Renal cortical epithelial cell (primary cell): ENCODE measurements at places on chromosomes 12 and 14. TPM values are rescaled to one million over a fixed set of nuclear protein-coding genes. Genes with fewer than 3 reads are reported as not detected.

GRCh38 chr14:60893911-60894310 is 87.0 kb downstream of the TRMT5 start:
- no peak for DNase-seq

- no peak for DNase-seq
Measured at GRCh38 chr12:54388237-54389133, 4.0 kb upstream of the ZNF385A start.

- no peak for DNase-seq
Measured at GRCh38 chr12:74620921-74621320, 83.3 kb downstream of the ATXN7L3B start.

DNA sequence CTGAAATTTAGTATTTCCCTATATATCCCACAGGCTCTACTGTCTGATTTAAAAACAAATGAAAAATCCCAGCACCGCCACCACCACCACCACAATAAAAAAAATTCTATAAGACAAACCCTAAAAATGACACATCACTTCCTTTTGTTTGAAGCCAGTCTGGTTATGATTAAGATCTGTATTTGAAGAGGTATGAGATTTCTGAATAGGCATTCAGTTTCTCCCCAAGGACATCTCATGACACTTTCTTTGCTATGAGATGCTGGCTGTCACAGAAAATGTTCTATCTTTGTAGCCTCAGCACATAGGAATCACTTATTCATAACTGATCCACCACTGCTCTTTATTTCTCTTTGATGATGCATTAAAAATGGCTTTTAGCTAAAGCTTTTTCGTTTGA is 1071.0 kb downstream of the SLC6A15 start:
- no peak for DNase-seq

- DNase-seq, result peak; percentile 98
Measured at GRCh38 chr12:118052324-118053070, 8.5 kb downstream of the WSB2 start.

GRCh38 chr12:59716043-59716442 is 120.2 kb downstream of the SLC16A7 start:
- DNase-seq, result no peak

GRCh38 chr12:106127338-106128126 is 11.2 kb downstream of the NUAK1 start:
- DNase-seq, result no peak

- DNase-seq, result peak; percentile 84
Measured at GRCh38 chr12:123034865-123035264, 54.4 kb downstream of the ARL6IP4 start.

DNA sequence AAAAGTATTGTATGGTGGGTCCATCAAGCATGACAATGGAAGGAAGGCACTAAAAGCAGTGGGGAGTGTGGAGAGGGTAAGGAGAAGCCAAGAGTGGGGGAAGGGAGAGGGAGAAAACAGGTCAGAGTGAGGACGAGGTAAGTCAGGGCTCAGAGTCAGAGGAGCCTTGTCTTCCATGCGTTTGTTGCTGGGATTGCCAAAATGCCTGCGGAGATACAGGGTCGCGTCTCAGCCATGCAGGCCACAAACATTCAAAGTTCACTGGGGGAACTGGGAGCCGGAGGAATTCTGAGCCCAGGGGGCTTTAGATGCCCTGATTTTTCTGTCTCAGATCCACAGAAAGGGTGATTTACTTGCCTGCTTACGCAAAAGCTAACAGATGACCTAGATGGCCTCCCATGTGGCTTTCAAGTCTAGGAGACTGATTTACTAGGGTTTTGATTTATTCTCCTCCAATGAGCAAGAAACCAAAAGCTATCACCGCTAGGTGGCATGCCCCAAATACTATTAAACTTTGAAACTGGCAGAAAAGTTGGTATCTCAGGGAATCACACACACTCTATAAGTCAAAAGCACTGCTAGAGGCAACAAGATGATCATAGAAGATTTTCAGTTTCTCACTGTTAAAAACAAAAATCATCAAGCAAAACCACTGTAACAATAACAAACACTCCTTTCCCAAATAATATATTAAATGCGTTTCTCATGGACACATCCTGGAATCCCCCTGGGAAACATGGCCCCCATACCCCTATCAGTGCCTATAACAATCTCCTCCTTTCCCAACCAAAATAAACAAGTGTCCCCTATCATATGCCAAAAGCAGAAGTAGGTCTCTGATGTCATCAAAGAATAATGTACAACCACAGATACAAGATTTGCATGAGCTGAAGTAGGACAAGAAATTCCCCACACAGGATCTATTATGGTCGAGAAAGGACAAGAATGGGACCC is 26.6 kb upstream of the MDM1 start:
- DNase-seq, result peak; percentile 82

DNA sequence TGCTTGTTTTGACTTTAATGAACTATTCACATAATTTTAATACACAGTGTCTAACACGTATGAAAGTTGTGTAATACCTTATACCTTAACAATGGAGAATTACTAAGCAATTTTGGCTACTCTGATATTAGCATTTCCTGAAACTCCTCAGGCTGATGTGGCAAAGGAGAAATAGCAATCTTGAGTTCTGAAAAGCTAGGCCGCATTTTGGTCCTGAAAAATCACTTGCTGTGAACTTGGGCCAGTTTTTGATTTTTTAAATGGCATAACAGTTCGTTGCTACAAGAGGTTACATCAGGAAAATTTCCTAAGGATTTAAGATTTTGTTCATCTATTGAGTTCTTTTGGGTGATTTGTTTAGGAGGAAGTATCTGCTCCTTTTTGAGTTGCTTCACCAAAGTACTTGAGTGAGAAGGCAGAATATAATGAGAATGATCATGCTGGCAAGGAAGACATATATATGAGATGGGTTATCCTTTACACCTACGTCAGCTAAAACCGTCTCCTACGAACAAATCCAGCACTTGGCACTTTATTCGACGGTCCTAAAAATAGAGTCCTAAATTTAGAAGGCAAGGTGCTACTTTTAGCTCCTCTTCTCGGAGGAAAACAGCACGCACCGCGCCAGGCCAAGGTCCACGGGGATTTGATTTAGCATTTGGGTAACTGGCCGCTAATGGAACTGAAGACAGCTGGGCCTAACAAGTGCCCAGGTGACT is 32.2 kb downstream of the MIA2 start:
- peak; percentile 49 for DNase-seq

- DNase-seq, result no peak
Measured at GRCh38 chr12:54442099-54442498, 23.0 kb upstream of the ITGA5 start.

- no peak for DNase-seq
Measured at GRCh38 chr12:28870839-28871440, 278.1 kb upstream of the FAR2 start.

DNA sequence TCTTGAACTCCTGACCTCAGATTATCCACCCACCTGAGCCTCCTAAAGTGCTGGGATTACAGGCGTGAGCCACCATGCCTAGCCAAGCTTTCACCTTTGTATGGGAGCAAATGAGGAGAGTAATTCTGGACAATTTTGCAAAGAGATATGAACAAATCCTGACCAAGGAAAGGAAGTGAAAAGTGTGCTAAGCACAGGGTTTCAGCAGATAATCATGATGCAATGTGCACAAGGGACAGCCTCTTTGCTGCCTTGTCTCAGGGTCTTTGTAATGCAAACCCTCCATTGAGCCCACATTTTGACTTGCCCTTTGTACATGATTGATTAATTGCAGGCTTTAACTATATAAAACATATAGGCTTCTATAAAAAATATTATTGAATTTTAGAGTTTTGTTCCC is 9.2 kb upstream of the PYGL start:
- DNase-seq, result no peak

Gene EPS8
- 51.1 and 195 TPM in 2 replicates for total RNA-seq

Gene VASH1
- total RNA-seq, result 0.35 and 8.5 TPM in 2 replicates

Gene CSRP2
- 50.2 and 139 TPM in 2 replicates for total RNA-seq

DNA sequence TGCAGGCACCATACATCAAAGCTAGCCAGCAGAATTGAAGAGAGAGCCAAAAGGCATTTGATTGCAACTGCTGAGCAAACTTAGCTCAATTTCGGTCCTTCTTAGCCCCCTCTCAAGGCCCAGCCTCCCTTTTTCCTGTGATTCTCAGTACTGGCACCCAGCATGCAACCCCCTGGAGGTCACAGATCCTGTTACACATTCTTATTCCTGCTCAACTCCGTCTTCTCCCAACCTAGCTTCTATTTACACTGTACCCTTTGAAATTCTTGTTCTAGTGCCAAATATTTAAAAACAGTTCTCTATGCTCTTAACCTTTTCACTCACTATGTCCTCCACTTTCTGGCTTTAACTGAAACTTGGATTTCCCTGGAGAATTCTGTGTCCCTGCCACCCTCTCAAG is 131.3 kb upstream of the CPSF6 start:
- DNase-seq, result peak; percentile 74

DNA sequence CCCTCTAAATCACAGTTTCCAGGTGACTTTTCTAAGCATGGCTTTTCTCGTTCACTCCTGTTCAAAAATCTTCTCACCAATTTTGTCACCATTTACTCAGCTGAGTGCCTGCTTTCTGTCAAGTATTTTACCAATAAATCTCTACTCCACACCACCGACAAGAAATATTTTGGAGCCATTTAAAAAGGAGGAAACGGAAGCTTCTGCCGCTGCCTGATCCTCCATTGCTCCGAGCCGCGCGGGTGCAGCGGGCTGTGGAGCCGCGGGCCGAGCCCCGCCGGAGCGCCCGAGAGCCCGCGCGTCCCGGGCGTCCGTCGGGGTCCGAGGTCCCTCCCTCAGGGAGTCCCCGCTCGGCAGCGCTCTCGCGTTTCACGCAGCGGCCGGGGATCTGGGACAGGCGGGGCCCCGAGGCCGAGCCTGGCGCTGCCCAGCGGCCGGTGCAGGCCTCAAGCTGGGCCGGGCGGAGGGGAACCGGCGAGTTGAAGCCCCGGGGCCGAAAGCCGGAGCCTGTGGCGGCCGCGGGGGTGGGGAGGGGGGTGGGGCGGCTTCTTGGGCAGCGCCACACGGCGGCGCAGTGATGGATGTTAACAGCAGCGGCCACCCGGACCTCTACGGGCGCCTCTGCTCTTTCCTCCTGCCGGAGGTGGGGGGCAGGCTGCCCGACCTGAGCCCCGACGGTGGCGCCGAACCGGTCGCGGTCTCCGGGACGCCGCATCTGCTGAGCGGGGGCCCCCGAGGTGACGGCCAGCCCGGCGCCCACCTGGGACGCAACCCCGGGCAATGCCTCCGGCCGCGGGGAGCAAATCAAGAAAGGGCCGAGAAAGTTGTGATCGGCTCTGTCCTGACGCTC is 1.1 kb upstream of the HEBP1 start:
- peak; percentile 23 for DNase-seq

GRCh38 chr14:100871234-100872186 is 32.0 kb downstream of the RTL1 start:
- DNase-seq, result no peak

Gene JAG2
- 4.2 and 5.9 TPM in 2 replicates for total RNA-seq

Gene MAP3K9
- total RNA-seq, result 14.4 and 19.7 TPM in 2 replicates

GRCh38 chr14:73777420-73777819 is 63.2 kb upstream of the PNMA1 start:
- no peak for DNase-seq

Gene CHGA
- not detected in 2 replicates for total RNA-seq

DNA sequence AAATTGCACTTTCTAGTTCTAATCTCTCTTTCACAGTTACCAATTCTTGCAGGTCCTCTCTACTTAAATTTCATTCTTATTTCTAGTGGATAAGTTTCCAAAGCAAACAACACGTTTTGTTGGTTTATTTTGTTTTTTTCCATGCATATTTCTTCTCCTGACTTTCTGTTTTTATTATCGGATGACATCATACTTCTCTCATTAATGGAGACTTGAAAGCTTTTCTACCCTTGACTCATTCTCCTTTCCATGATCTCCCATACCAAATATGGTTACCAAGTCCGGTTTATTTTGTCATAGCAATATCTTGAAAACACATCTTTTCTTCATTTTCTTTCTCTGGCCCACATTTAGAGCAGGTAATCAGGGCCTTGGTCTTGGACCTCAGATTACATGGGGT is 796.5 kb downstream of the GALC start:
- peak; percentile 2 for DNase-seq

Gene RPL10L
- not detected in 2 replicates for total RNA-seq

Gene SERPINA5
- total RNA-seq, result 0.35 and 15.5 TPM in 2 replicates

Gene ADGRD1
- total RNA-seq, result 0.05 TPM in 1 of 2 replicates, not detected in the other

Gene SCNN1A
- 57.5 and 243 TPM in 2 replicates for total RNA-seq

- DNase-seq, result no peak
Measured at GRCh38 chr12:129727100-129727499, 176.7 kb downstream of the TMEM132D start.

GRCh38 chr12:94592080-94592479 is 58.3 kb downstream of the TMCC3 start:
- no peak for DNase-seq

Gene CCDC198
- total RNA-seq, result 41.0 and 74.6 TPM in 2 replicates

GRCh38 chr14:22448035-22448904 is 140.8 kb downstream of the DAD1 start:
- DNase-seq, result peak; percentile 82

GRCh38 chr14:97107080-97107479 is 309.9 kb downstream of the VRK1 start:
- DNase-seq, result no peak

DNA sequence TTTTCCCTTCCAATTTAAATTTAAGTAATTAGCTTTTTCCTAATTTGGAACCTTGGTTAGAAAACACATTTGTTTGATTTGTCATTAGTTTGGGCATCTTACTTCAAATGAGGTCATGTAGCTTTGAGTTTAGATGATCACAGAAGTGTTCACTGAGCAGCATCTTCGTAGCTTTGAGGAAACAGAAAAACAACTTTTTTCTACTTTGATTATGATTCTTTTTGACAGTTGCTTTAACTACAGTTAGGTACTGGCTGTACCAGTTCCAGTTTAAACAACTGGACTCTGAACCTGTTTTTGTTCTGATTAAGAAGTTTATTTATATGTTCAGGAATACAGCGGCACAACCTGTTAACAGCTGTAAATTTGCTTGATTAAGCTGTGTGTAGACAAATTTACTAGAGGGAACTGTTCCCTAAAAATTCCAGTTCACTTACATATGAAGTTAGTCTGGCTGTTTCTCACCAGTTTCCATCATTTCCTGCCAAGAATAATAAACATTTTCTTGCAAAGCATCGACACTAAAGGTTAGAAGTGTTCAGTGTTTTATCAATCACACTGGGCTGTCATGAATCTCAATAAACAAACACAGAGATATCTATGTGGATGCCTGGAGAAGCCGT is 191.9 kb downstream of the RAD51B start:
- peak; percentile 34 for DNase-seq

- DNase-seq, result no peak
Measured at GRCh38 chr14:104421892-104422828, 157.4 kb upstream of the C14orf180 start.

DNA sequence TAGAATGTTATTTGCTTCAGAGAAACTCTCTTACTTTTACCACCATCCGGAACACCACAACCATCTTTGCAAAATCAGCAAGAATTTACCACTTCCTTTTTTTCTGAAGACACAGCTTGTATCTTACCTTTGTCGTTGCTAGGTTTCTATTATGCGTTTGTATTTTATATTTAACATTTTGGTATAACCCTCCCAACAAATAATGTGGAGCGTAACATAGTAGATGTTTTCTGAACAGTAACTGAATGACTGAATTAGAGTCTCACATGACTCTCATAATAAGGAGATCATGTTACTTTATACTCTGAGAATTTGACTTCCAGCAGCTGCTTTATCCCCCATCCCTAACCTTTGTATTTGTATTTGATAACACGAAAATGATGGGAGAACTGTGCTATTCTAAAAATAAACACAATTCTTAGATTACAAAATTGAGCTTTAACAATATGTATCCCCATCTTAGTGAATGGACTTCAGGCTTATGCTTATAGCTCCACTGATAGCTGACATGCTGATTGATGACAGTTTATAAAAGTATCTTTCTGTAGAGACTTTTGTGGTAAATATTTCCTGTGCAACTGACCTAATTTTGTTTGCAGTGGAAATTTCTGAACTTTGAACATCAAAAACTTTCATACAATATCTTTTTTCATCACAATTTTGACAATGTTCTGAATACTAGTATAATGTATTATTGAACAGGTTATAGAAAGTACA is 7.9 kb upstream of the KLRB1 start:
- no peak for DNase-seq

Gene TMEM253
- 0.10 and 0.35 TPM in 2 replicates for total RNA-seq
